ENCODE measurements at places on chromosomes 2 and 18.

DNA sequence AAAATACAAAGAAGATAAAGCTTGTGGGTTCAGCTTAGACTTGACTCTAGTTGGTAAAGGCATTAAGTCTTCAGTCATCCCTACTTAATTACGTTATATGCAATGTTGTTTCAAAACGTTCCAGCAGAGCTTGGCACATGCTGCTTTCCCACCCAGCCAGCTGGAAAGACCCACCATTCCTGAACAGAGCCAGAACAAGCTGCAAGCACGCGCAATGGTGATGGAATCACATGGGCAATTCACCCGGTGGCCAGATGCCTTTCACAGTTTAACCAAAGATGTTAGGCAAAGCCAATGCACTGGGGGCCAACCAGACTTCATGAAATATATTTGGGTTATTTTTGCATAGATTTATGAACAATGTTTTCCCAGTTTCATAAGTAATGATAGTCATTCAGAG is 123.4 kb upstream of the CDH20 start:
- no peak overlapping the region for H3K4me3 ChIP-seq
- no peak for DNase-seq
- H3K27ac ChIP-seq = no peak overlapping the region
- no peaks in the 10 kb centered on the region for H3K4me1 ChIP-seq
- H3K36me3 ChIP-seq = no peaks in the 10 kb centered on the region
- H3K27me3 ChIP-seq = no peaks in the 10 kb centered on the region

DNA sequence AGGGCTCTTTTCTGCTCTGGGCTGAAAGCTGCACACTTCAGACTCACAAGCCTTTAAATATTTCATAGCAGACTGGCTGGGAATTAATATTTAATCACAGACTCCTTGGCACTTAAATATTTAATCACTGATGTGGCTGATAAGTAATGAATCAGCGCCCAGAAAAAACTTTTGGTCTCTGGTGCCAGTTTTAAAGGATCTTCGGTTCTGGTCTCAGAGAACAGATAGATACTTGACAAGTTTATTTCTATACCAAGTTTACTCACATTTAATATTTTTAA is 201.2 kb downstream of the MYCN start:
- no peak overlapping the region for H3K4me3 ChIP-seq
- H3K27me3 ChIP-seq = no peaks in the 10 kb centered on the region
- no peaks in the 10 kb centered on the region for H3K4me1 ChIP-seq

DNA sequence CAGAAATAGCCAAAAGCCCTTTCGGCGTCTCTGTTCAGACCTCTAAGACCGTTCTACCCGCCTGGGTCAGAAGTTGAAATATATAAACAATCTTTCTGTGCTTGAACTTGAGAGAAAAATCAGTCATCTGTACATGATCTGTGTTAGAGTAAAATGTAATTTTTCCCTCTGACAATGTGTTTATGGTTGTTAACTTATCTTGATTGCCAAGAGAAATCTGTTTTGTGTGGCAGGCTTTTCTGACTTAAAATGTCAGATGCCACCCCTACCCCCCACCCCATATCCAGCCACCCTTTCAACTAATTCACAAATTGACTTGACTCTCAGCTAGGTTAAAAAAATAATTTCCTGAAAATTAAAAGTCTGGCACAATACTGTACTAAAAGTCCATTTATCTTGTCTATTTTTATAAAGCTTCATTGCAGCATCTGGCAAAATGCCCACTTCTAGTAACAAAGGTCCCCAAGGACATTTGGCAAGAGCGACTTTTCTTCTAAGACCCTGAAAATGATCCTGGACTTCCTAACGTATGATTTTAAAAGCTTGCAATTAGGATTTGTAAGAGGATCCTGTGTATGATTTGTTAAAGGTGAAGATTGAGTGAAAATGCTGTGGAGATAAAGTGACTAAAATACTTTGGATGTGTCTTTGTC is 304.2 kb downstream of the EPHA4 start:
- H3K4me1 ChIP-seq = no peaks in the 10 kb centered on the region
- H3K27me3 ChIP-seq = no peaks in the 10 kb centered on the region
- H3K4me3 ChIP-seq = no peak overlapping the region
- DNase-seq = no peak
- H3K27ac ChIP-seq = no peak overlapping the region
- no peaks in the 10 kb centered on the region for H3K36me3 ChIP-seq

GRCh38 chr2:199707593-199708185 is 143.3 kb downstream of the FTCDNL1 start:
- no peak overlapping the region for H3K4me3 ChIP-seq
- no peak overlapping the region for H3K27ac ChIP-seq
- no peak for DNase-seq
- no peaks in the 10 kb centered on the region for H3K36me3 ChIP-seq
- no peaks in the 10 kb centered on the region for H3K27me3 ChIP-seq

DNA sequence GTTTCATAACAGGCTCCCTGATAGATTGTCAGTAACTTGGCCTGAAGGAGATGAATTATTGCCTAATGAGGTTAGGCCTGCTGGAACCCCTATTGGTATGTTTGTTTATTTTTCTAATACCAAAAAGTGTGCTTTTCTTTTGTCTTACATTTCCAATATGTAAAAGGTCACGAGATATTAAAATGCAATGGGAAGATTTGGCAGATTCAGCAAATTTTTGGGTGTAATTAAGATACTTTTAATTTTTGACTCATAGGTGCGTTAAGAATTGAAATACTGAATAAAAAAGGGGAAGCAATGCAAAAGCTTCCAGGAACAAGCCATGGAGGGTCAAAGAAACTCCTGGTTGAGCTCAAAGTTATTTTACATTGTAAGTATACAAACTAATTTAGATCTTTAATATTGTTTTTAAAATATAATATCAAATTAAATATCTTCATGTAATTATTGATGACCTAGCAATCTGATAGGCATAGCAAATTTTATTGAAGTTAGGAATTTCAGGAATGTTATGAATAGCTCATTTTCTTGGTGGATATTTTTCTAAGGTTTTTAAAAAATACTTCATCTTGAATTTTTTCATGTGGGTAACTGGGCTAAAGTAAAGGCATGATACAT is 52.1 kb downstream of the SMCHD1 start:
- peaks cover 28% of the 10 kb centered on the region for H3K36me3 ChIP-seq
- no peak overlapping the region for H3K27ac ChIP-seq

- H3K27ac ChIP-seq = no peak overlapping the region
- no peaks in the 10 kb centered on the region for H3K36me3 ChIP-seq
- no peaks in the 10 kb centered on the region for H3K4me1 ChIP-seq
- DNase-seq = no peak
- H3K4me3 ChIP-seq = no peak overlapping the region
- H3K27me3 ChIP-seq = no peaks in the 10 kb centered on the region
These were observed 93.5 kb upstream of the HNRNPA3 start for GRCh38 chr2:177119099-177119498.
